Right kidney (tissue), 9 donors: ENCODE measurements at places on chromosomes 7 and 10.

DNA sequence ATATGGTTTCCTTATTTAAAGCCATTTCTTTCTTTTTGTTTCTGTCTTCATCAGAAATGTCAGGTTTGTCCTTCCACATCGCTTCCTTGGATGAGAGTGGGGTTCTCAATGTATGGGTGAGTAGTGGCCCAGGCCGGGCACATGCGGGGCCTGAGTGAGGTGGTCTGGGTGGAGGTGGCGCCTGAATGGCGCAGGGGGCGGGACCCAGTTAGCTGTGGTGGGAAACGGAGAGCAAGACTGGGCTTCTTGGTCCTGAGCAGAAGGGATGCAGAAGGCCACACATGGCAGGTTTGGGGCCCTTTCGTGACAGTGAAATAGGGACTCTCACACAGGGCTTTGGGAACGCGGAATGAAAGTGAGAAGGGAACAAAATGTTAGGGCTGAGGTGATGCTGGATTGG, 70.0 kb downstream of the DYNC2I1 start:
- no peak for DNase-seq

- DNase-seq, result no peak
These were observed 1254.9 kb upstream of the LRRN3 start for GRCh38 chr7:109836016-109836415.

DNA sequence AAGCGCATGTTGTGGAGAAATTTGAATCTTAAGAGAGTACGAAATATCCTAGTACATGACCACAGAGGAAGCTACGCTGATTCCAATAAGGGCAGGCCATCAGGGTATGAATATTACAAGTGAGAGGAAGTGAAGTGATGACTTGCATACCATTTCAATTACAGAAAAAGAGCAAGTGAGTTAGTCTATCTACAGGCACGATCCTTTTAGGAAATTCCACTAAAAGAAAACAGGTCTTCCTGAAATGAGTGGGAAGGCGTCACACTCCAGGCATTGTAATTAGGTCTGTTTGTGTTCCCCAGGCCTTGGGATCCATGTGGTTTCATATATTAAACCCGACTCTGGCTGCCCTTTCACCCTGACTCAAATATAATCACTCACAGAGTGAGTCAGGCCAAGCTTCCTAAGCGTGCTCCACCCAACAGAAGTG, 152.5 kb downstream of the SEMA3A start:
- DNase-seq, result no peak

DNA sequence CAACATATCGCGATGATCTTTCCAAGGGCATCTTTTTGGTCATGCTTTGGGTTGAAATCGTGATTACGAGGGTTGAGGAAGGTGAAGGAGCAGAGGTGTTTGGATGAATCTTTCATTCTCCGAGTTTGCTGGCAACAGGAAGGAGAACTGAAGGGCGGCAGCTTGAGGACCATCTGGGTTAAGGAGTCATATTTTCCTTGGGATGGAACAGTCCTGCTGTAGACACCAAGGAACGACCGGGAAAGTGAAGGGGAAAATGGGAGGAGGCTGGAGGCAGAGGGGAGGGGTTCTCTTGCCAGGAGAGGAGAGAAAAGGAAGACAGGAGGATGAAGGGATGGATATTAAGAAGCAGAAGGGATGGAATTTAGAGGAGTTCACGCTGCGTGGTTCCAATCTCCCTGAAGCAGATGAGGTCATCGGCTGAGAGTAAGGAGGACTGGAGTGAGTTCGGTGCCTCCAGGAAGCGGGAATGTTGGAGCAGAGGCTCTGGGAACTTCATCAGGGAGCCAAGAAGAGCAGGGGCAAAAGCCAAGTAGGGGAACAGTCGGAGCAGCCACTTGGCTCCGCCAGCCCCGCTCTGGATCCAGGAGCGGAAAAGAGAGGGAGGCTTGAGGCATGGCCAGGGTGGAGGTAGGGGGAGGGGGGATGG, 116.6 kb upstream of the GALNT17 start:
- no peak for DNase-seq

- DNase-seq, result no peak
These were observed 51.2 kb upstream of the KMT2E start for GRCh38 chr7:104962781-104963180.

GRCh38 chr10:122298598-122299301, 27.7 kb downstream of the BTBD16 start:
- DNase-seq, result peak; percentile 63

DNA sequence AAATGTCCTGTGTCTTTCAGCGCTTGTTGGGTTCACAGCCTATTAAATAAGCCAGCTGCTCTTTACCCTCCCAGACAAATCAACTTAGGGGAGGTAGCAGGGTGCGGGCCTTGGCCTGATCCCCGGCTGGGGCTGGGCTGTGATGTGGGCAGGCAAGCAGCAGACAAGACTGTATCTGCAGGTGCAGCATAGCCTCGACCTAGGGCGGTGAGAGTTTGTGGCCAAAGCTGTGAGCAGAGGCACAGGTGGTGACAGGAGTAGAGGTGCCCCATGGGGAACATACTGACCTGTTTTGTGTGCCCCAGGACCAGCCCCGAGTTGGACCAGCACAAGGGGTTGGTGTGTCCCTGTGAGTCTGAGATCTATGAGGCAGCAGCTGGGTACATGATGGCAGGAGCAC, 885.4 kb downstream of the ZNF37A start:
- DNase-seq, result no peak

GRCh38 chr7:116957874-116958273, 4.6 kb downstream of the ST7 start:
- no peak for DNase-seq

- no peak for DNase-seq
These were observed 45.1 kb downstream of the PRKAR2B start for GRCh38 chr7:107089627-107090026.

DNA sequence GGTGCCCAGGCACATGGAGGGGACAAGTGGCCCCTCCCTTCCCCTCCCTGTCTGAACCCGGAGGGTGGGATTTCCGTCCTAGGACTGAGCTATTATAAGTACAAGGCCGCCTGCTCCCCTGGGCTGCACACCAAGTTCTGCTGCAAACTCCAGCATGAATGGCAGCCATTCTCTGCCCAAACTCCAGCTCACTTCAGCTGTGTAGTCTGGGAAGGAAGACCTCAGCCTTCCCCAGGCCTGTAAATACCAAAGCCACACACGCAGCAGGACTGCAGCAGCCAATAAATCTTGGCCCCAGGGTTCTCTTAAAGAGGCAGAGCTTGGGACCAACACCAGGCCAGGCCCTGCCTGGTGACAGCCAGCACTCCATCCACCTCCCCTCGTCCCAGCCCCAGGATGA, 291.3 kb upstream of the ZMIZ1 start:
- DNase-seq, result peak; percentile 45

- no peak for DNase-seq
These were observed 38.2 kb downstream of the SMURF1 start for GRCh38 chr7:99105756-99106155.

DNA sequence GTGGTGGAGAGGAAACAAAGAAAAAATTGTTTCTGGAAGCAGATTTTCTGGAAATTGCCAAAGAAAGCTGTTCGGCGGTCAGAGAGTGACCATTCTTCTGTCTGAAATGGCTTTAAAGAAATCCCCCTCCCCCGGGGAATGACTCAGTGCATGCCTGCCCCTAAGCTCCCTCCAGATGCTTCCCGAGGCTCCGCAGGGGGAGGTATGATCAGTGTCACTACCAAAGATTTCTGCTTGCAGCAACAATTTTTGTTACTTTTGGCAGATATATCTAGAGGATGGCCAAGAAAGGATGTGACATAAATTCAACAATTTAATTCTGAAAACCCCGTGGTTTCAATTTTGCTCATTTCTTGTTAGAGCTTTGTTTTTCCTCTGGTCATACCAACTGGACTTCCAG, 163.9 kb downstream of the JCAD start:
- DNase-seq, result no peak

GRCh38 chr10:27518261-27518660, 14.2 kb downstream of the RAB18 start:
- no peak for DNase-seq

DNA sequence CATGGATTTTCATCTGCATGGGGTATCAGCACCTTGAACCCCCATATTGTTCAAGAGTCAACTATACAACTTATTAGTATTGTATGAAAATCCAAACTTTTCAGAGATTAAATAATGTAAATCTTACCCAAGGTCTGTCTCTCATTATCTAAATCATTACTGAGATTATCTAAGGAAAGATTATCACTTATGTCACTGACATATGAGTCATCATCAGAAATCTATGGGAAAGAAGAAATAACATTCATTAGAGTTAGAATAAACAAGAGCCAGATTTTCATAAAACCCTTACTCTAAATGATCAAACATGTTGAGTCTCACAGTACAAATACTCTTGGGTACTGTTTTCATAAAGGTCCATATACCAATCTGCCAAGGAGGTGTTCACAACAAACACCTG, 83.3 kb upstream of the GSDME start:
- DNase-seq, result no peak

- DNase-seq, result no peak
These were observed 212.1 kb upstream of the KCND2 start for GRCh38 chr7:120060875-120061274.

GRCh38 chr7:23810099-23810498, 100.1 kb downstream of the STK31 start:
- no peak for DNase-seq

- DNase-seq, result no peak
These were observed 216.2 kb downstream of the AUTS2 start for GRCh38 chr7:69814421-69814962.

- DNase-seq, result no peak
These were observed 15.1 kb downstream of the LRRC20 start for GRCh38 chr10:70367195-70367796.

DNA sequence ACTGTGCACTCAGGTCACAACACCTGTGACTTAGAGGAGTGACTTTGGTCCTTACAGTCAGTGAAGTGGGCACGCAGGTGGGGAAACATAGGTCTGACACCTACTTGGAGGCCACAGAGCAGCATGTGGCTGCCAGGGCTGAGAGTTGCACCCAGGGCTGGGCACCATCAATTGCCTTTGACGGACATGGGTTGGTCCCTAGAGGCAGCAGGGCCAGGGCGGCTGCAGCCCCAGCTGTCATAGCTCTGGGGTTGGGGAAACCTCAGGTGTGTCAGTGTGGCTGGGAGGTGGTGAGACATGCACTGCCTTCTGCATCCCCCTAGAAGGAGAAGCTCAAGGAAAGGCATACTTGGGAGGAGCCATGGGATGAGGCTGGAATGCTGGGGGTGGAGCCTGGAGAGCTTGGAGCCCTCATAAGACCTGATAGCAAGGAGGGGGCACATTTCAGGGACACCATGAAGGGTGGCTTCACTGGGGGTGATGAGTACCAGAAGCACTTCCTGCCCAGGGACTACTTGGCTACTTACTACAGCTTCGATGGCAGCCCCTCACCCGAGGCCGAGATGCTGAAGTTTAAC, at the start of gene INMT:
Gene INMT (plus strand): TSS at position 440 of the 578 bp plus-strand sequence. CDS start 16 bp downstream, at position 456.
- no peak for DNase-seq

GRCh38 chr7:3005257-3005656, 38.4 kb downstream of the CARD11 start:
- DNase-seq, result no peak

GRCh38 chr7:11970132-11970531, 138.1 kb upstream of the THSD7A start:
- DNase-seq, result no peak

GRCh38 chr10:131391936-131392335, 80.4 kb upstream of the TCERG1L start:
- DNase-seq, result no peak

DNA sequence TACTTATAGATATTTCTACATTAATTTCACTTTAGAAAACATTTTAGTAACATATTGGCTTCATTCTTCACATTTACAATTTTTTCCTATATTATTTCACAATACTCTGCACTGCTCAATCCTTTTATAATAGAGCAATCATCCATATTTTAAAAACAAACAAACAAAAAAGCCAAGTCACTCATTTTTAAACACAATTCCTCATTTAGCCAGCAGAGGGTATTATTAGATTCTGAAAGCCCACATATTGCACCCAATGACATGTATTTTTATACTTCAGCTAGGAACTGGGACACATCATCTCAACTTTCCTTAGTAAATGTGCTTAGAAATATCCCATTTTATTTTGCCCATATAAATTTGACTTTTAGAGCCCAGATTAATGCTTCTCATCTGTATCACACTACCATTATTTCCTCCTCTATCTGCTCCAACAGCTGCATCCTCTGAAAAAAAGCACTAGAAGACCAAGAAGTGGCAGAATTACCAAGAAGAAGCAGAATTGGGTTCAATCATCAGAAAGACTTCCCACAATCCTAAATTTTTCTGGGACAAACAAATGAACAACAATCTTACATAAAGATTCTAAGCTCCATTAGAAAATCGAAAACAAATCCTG, 29.5 kb downstream of the CTNNA3 start:
- DNase-seq, result no peak

GRCh38 chr10:58480321-58480720, 32.4 kb upstream of the BICC1 start:
- no peak for DNase-seq

GRCh38 chr7:151736403-151736909, 140.5 kb downstream of the PRKAG2 start:
- DNase-seq, result peak; percentile 75

GRCh38 chr7:92799446-92800211, 36.7 kb downstream of the CDK6 start:
- DNase-seq, result no peak
